T-helper 17 cell (primary cell): ENCODE measurements at places on chromosomes 2 and 18. TPM values are rescaled to one million over a fixed set of nuclear protein-coding genes. Genes with fewer than 3 reads are reported as not detected.

The ERBB4 gene
- total RNA-seq = not detected

DNA sequence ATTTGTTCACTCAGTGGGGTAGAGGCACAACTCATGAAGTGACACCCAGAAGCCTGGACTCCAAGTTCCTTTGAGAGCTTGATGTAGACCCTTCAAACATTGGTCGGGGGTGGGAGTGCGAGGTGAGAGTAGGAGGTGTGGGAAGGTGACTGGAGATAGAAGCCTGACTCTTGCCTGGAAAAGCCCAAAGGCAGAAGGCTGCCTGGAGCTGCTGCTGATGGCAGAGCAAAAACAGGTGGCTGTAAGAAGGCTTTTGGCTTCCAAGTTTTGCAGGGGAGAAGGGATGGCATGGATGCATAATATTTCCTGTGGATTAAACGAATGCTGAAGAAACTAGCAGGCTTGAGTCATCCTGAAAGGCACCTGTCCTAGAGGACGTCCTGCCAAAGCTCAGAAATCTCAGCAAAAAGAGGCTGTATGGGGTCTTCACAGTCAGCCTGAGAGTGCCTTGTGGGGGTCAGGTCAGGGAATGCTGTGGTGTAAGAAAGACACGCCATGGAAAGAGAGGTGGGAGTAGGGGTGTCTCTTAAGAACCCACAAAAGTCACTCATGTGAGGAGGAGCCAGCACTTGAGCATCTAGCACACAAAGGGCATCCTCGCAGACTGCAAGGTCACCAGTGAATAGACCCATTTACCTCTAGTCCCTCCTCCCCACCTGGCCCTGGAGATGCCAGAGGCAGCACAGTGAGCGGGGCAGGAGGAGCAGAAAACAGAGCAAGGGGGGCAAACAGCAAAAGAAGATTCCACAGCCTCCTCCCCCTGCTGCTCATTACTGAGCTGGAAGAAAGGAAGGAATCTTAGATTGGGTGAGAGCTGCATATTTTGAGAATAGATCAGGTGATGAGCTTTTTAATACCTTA is 37.5 kb downstream of the FASTKD2 start:
- H3K27me3 ChIP-seq = no peaks in the 10 kb centered on the region
- DNase-seq = no peak
- H3K4me1 ChIP-seq = peaks cover 11% of the 10 kb centered on the region
- no peak overlapping the region for H3K27ac ChIP-seq
- no peak overlapping the region for H3K4me3 ChIP-seq

DNA sequence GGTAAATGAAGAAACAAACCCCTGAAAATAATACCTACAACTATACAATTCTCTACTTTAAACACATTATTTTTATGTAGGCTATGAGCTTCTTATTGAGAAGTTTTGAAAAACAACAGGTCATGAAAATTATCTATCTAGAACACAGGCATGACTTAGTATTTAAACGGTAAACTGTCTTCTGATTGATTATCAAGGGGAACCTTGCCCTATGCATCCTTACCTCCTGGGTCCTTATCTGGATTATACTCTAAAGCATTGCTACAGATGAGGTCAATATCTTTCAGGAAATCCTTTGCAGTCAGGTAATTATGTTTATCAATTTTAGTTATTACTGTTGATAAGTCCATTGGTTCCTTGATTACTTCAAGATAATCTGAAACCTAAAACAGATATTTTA is 144.3 kb downstream of the ATAD2B start:
- H3K27ac ChIP-seq = no peak overlapping the region
- no peak overlapping the region for H3K4me3 ChIP-seq
- no peak for DNase-seq

DNA sequence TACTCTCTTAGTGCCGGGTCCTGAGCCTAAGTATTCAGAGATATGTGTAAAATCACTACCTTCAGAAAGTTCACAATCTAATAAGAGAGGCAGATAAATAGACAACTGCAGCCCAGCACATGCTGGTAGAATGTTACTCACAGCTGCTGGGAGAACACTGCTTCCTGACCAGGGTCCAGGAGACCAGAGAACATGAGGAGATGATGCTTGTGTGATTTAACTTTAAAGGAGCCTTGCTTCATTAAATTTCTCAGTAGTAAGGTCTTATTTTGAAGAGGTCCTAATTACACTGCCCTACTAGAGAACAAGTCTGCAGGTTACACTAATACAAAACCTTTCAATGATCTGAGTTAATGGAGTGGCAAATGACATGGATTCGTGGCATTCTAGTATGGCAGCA is 209.9 kb upstream of the TRIB2 start:
- no peak for DNase-seq
- H3K27me3 ChIP-seq = no peaks in the 10 kb centered on the region
- H3K36me3 ChIP-seq = peaks cover 2% of the 10 kb centered on the region

GRCh38 chr2:58598171-58598570 is 357.0 kb upstream of the FANCL start:
- no peak overlapping the region for H3K27ac ChIP-seq
- no peaks in the 10 kb centered on the region for H3K27me3 ChIP-seq
- DNase-seq = no peak
- no peaks in the 10 kb centered on the region for H3K36me3 ChIP-seq
- H3K4me1 ChIP-seq = no peaks in the 10 kb centered on the region
- no peak overlapping the region for H3K4me3 ChIP-seq
